ENCODE measurements at places on chromosomes 2 and 18.

DNA sequence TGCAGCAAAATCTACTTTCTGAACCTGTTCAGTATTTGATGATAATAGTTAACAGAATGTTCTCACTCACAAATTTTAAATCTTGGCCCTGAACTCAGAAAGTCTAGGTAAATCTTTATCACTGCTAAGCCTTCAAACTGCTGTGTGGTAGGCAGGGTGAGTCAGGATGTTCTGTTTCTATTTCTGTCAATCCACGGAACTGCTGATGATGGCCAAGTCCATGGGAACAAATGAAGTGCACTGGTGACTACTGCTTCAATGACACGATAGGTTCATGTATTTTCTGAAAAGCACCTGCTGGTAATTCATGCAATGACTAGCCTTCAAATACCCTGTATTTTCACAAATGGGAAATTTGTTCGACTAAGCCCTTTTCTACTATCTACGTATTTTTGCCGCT lies 14.2 kb downstream of the NIFK start:
- DNase-seq = peak; percentile 40

DNA sequence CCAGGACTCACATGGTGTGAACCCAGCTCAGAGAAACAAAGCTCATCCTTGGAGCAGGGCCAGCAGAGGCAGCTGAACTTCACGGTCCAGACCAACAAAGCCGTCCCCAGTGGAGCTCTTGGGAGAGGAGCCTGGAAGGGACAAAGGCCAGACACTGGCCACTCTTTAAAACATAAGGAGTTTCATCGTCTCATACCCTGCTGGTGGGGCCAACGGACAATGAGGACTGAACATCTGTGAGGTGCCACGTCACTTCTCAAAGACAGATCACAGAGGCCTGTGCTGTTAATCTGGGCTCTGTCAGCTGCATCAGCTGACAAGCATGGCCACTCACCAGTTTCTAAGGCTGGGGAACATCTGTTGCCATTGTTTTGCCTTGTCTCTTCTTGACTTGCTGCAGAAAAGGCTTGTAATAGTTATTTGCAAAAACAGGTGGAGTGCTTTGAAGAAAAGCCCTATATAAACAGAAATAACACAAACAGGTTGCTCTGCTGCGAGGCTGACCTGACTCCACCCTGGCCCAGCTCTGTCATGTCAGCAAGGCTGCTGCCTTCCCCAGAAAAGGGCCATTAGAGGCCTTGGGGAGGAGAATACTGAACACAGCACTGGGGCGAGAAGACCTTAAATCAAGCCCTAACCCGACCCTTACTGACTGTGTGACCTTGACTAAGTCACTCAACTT lies 68.1 kb upstream of the DAPL1 start:
- DNase-seq = no peak

- no peak for DNase-seq
Observed at GRCh38 chr2:70990216-70990615, 4.5 kb downstream of the TEX261 start.

- DNase-seq = no peak
Observed at GRCh38 chr18:23521907-23522306, 18.6 kb downstream of the RMC1 start.

GRCh38 chr2:157076526-157077161 lies 180.9 kb upstream of the GALNT5 start:
- DNase-seq = no peak

All from AG04449 (cell line).